T-cell (primary cell): ENCODE measurements at places on chromosomes 2 and 18. TPM values are rescaled to one million over a fixed set of nuclear protein-coding genes. Genes with fewer than 3 reads are reported as not detected.

DNA sequence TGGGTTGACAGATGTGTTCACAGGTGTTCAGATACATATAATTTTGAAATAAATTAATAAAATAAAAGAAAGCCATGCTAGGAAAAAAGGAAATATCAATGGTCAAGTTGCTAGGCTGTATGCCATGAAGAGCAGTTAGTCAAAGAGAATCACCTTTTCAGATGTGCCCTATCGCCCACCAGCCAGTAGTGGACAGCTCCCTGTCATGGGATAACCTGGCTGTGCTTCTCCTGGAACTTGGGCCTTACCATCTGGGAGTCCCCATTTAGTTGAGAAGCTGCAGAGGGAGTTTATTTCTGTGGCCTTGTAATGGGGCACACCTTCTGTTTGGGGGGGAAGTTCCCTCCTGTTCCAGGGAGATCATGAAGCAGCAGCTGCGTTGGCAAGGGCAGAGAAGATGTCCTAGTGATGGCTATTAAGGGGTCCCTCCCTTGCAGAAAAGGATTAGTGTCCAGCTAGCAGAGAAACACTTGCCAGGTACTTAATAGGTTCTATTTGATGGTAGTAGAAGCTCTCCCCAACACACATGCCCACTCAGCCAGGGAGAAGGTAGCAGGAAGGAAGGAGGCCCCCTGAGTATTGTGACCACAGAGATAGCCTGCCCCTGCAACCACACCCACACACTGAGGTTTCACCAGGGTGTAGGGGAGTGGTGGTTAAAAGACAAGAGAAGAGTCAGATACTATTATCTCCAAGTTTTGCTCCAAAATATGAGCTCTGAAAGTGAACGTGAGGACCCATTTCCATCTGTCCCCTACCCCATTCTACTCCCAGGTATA, 117.7 kb downstream of the B3GNT2 start:
- peaks cover 52% of the 10 kb centered on the region for H3K4me1 ChIP-seq
- H3K36me3 ChIP-seq = no peaks in the 10 kb centered on the region
- no peaks in the 10 kb centered on the region for H3K27me3 ChIP-seq
- peak overlapping the region; percentile 50 for H3K27ac ChIP-seq
- H3K4me3 ChIP-seq = no peak overlapping the region
- peak; percentile 24 for DNase-seq

DNA sequence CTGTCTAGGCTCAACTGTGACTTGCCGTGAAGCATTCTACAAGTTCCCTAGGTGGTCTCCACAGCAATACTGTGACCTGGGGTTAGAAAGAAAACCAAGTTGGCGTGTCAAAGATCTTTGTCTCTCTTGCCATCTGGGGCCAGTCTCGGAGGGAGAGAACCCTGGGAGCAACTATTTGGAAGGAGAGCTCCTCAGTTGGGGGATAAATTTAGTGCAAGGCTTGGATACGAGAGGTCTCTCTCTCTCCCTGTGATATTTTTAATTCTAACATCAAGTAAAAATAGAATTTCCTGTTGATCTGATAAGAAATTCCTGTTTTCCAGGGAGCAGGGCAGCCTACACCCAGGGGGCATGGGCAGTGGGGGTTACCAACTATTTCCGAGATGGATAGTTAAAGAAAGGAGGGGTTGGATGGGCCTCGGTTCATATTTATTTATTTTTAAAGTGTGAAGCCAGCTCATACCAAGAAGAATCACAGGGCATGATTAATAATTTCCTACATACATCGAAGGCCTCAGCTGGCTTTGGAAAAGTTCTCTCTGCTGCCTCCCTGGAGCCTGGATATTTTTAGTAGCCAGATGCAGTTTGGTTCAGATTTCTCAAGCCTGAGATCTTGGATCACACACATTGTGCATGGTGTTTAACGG, 62.8 kb downstream of the EHD3 start:
- no peaks in the 10 kb centered on the region for H3K36me3 ChIP-seq
- no peaks in the 10 kb centered on the region for H3K4me1 ChIP-seq
- H3K27ac ChIP-seq = no peak overlapping the region
- no peak for DNase-seq
- H3K27me3 ChIP-seq = no peaks in the 10 kb centered on the region

- no peak for DNase-seq
- peaks cover 6% of the 10 kb centered on the region for H3K27me3 ChIP-seq
- peaks cover 26% of the 10 kb centered on the region for H3K4me1 ChIP-seq
Observed at GRCh38 chr2:63044362-63045327, 6.0 kb upstream of the OTX1 start.

The PAIP2B gene
- 8.4 TPM for total RNA-seq

GRCh38 chr2:168230389-168230788, 17.0 kb downstream of the STK39 start:
- peaks cover 8% of the 10 kb centered on the region for H3K4me1 ChIP-seq
- H3K27ac ChIP-seq = no peak overlapping the region
- no peaks in the 10 kb centered on the region for H3K27me3 ChIP-seq
- DNase-seq = no peak

GRCh38 chr2:203427061-203427460, 98.9 kb downstream of the ABI2 start:
- H3K27me3 ChIP-seq = no peaks in the 10 kb centered on the region
- H3K4me1 ChIP-seq = no peaks in the 10 kb centered on the region
- peaks cover 6% of the 10 kb centered on the region for H3K36me3 ChIP-seq
- no peak overlapping the region for H3K27ac ChIP-seq

DNA sequence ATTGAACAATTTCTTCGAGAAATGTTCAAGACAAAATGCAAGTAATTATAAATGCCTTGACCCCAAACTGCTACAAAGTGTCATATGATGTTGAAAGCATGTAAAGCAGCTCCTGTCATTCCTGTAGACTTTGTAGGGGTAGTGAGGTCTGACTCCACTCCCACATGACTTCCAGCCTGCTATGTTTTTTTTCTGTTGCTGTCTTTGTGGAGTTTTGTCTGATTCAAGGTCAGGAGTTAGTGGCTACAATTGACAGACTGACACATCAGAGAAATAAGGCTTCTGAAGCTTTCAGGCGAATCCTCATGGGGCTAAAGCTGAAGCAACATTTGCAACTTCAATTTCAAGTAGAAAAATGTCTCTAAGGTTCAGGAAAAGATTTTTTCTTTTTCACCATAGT, 63.9 kb upstream of the CCDC195 start:
- H3K36me3 ChIP-seq = peaks cover 7% of the 10 kb centered on the region
- H3K27ac ChIP-seq = no peak overlapping the region
- DNase-seq = no peak

DNA sequence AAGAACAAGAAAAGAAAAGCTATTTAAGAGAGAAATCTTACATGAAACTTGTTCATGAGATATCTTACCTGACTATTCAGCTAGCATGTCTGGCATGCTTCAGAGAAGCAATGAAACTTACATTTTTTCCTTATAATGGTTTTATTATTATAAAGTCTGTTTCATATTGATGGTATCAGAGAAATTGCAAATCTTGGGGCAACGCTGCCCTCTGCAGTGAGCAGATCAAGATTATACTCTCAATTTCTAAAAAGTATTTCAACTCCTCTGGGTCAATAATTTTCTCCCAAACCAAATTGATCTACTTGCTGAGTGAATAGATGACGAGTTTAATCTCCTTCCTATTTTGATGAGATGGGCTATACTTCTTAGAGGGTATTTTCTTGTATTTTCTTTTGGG, 235.6 kb downstream of the NUP35 start:
- no peaks in the 10 kb centered on the region for H3K4me1 ChIP-seq
- H3K4me3 ChIP-seq = no peak overlapping the region
- H3K27ac ChIP-seq = no peak overlapping the region

GRCh38 chr18:58566556-58567292, 62.2 kb downstream of the ALPK2 start:
- no peak overlapping the region for H3K4me3 ChIP-seq
- no peaks in the 10 kb centered on the region for H3K36me3 ChIP-seq
- H3K27me3 ChIP-seq = no peaks in the 10 kb centered on the region
- no peaks in the 10 kb centered on the region for H3K4me1 ChIP-seq

The ASPRV1 gene
- 2.1 TPM for total RNA-seq

The SPEG gene
- 18.9 TPM for total RNA-seq

The MSGN1 gene
- not detected for total RNA-seq

The TUBA3D gene
- total RNA-seq = not detected

The PARD3B gene
- 2.0 TPM for total RNA-seq

DNA sequence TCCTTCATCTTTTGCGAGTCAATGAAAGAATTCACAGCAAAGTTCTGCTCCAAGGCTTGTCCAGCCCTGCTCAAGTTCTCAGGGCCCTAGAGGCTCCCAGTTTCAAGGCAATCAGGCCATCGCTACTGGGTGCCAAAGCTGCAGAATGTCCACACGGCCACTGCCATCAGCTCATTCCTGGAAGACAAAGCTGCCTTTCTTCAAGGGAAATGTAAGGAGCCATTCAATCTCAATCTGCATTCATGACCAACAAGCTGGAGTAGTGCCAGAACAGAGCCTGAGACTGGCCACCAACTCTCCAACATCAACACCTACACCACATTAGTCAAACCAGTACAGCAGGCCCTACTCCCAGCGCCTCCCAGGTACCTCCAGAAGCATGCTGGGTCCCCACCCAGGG, 202.2 kb downstream of the TCF4 start:
- no peak overlapping the region for H3K4me3 ChIP-seq
- DNase-seq = no peak
- no peaks in the 10 kb centered on the region for H3K4me1 ChIP-seq
- H3K27me3 ChIP-seq = no peaks in the 10 kb centered on the region
- H3K27ac ChIP-seq = no peak overlapping the region

The MEX3C gene
- total RNA-seq = 45.3 TPM

The TEX44 gene
- not detected for total RNA-seq

GRCh38 chr2:111967018-111967417, 68.6 kb downstream of the MERTK start:
- H3K27me3 ChIP-seq = no peaks in the 10 kb centered on the region
- H3K27ac ChIP-seq = no peak overlapping the region
- H3K4me1 ChIP-seq = no peaks in the 10 kb centered on the region
- H3K36me3 ChIP-seq = no peaks in the 10 kb centered on the region

DNA sequence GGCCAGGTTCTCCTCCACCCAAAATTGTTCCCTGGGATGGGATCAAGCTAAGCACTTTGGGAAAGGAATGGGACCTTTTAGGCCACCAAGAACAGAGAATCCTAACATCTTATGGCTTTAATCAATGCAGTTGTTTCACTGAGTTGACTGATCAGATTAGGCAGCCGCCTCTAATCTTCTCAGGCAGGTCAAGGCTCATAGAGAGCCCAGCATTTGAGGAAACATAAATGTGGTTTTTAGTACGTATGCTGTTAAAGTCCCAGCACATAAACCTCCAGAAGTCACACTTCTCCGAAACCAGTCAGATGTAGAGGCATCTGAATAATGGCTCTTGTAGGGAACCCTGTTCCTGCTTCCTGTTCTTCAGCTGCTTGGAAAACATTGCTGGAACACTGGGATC, 99.5 kb upstream of the RMDN2 start:
- no peaks in the 10 kb centered on the region for H3K36me3 ChIP-seq
- no peaks in the 10 kb centered on the region for H3K27me3 ChIP-seq
- DNase-seq = no peak
- peaks cover 2% of the 10 kb centered on the region for H3K4me1 ChIP-seq
- H3K4me3 ChIP-seq = no peak overlapping the region
- no peak overlapping the region for H3K27ac ChIP-seq

DNA sequence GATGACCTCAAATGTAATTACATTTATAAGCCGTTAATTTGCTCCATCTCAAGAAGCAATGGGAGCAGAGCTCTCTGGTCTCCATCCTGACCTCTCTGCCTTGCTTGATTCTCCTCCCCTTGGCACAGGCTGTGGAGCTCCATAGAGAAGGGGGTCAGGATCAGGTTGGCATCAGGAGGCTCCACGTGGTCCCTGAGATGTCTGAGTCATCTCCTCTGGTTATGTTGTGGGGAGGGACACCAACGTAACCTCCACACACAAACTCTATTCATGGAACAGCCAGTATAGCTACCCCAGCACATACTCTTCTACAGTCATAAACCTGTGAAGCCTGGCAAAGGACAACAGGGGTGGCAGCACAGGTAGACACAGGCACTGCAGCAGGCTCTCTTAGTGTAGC, 29.0 kb downstream of the TRABD2A start:
- H3K36me3 ChIP-seq = peaks cover 9% of the 10 kb centered on the region
- H3K27me3 ChIP-seq = no peaks in the 10 kb centered on the region
- H3K4me1 ChIP-seq = peaks cover 89% of the 10 kb centered on the region
- no peak for DNase-seq
- H3K4me3 ChIP-seq = peak overlapping the region; percentile 7

GRCh38 chr2:29376541-29376940, 261.3 kb downstream of the CLIP4 start:
- H3K27me3 ChIP-seq = no peaks in the 10 kb centered on the region
- DNase-seq = no peak
- H3K4me3 ChIP-seq = no peak overlapping the region
- no peaks in the 10 kb centered on the region for H3K4me1 ChIP-seq
- no peak overlapping the region for H3K27ac ChIP-seq

DNA sequence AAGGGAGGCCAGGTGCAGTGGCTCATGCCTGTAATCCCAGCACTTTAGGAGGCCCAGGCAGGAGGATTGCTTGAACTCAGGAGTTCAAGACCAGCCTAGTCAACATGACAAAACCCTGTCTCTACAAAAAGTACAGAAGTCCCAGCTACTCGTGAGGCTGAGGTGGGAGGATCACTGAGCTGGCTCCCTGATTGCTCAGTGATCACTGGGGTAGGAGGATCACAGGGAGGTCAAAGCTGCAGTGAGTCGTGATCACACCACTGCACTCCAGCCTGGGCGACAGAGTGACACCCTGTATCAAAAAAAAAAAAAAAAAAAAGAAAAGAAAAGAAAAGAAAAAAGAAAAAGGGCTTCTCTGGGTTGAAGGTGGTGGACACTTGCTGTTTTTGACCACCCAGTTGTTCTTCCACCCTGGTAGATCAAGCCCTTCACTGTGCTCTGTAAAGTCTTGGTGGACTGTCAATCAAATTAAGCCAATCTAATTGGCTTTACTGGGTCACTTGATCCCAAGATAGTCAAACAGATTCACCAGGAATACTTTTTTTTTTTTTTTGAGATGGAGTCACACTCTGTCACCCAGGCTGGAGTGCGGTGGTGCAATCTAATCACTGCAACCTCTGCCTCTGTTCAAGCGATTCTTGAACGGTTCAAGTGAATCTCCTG, 191.6 kb downstream of the AGPS start:
- H3K27me3 ChIP-seq = no peaks in the 10 kb centered on the region
- no peaks in the 10 kb centered on the region for H3K4me1 ChIP-seq
- no peaks in the 10 kb centered on the region for H3K36me3 ChIP-seq
- no peak overlapping the region for H3K27ac ChIP-seq
- DNase-seq = no peak

- H3K36me3 ChIP-seq = no peaks in the 10 kb centered on the region
- no peaks in the 10 kb centered on the region for H3K4me1 ChIP-seq
- no peaks in the 10 kb centered on the region for H3K27me3 ChIP-seq
- H3K4me3 ChIP-seq = no peak overlapping the region
- DNase-seq = no peak
- no peak overlapping the region for H3K27ac ChIP-seq
Observed at GRCh38 chr18:55422456-55423180, 165.4 kb downstream of the TCF4 start.

GRCh38 chr2:196988639-196989038, 62.1 kb upstream of the PGAP1 start:
- H3K27ac ChIP-seq = no peak overlapping the region
- peaks cover 5% of the 10 kb centered on the region for H3K4me1 ChIP-seq
- no peaks in the 10 kb centered on the region for H3K27me3 ChIP-seq
- no peak for DNase-seq
